SK-N-DZ (cell line): ENCODE measurements at places on chromosomes 16 and 17.
A peak's percentile ranks its signal among the peaks of the same experiment; 100 is the strongest.

DNA sequence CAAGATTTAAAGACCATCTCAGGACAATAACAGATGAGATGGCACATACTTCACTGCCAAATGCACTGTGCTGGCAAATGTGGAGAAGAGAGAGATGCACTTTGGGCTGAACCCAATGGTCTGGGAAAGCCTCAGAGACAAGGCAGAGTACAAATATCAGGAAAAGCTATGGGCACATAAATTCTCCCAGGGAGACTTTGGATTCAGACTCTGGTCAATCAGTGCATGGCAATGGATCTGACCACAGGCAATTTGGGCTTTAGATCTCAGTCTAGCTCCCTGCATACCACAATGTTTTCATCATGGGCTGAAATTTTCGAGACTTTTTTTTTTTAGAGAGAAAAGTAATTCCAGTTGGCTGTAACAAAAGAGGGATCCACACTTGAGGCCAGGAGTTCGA, 20.0 kb upstream of the XPO6 start:
- no peak for DNase-seq

DNA sequence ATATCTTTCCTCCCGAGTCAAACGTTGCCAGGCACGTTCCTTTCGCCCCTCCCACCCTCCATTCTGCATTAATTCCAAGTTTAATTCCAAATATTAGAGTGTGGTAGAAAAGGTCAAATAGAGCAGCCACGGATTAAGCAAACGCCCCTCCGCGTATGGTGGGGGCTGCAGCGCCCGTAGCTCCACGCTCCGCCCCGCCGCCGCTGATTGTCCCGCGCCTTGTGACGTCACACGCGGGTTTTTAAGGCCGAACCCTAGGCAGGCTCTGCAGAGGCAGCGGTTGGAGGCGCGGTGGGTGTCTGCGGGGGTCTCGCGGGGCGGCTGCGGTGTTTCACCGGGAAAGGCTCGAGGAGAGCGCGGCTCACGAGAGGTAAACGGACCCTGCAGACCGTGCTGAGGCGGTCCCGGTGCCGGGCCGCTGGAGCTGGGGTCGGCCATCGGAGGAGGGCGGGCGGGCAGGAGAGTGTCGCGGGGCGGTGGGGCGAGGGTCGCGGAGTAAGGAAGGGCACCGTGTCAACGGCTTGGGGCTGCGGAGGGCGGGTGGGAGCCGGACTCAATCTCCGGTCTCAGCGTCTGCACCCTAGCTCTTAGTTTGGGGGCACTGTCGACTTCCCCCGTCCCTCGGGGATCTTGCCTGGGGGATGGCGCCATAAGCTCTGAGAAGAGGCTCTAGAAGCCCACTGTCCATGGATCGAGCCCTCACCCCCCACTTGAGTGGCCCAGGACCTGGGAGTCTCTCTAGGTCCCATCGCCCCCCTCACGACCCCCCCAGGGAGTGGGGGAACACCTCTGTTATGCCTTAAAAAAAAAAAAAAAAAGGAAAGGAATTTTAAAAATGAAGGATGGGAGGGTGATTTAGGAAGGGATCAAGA, at the start of gene ARL4D:
TSS of gene ARL4D (plus strand) at position 270 of the 872 bp plus-strand sequence. CDS start 740 bp downstream, outside the sequence.
- DNase-seq, result peak; percentile 92

GRCh38 chr16:81616321-81617020, 162.6 kb upstream of the PLCG2 start:
- no peak for DNase-seq

DNA sequence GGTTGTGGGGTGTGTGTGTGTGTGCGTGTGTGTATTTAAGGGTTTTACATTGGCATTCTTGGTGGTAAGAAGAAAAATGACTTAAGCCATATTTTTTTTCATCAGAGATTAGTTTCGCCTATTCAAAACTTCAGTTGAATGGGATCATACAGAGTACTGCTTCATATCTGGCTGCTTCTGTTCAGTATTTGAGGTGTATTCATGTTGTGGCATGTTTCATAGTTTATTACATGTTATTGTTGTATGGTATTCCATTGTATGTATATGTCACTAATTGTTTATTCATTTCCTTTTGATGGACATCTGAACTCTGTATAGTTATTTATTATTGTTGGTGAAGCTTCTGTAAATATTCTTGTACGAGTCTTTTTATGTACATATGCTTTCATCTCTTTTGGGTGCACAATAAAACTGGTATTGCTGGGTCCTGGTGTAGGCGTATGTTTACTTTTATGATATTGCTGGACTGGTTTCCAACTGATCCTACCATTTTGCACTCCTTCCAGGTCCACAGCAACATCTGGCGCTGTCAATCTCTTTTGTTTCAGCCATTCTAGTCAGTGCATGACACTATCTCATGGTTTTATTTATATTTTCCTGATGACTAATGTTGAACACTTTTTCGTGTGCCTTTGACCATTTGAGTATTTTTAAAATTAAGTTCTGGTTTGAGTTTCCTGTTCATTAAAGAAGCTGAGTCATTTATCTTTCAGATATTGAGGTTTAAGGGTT, 77.4 kb upstream of the MAF start:
- no peak for DNase-seq

DNA sequence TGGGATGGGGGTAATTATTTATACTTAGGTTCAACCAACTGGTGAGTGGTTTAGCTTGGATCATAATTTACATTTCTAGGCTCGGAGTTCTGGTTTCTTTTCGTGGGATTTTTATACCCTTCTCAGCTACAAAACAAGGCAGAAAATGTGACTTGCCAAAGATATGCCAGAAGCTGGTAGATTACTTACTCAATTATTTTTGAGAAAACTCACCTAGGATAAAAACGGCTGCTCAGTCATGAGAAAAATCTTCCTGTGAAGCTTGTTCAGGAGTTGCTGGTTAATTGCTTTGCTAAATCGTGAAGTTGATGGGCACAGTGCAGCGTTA, 1.1 kb downstream of the NDEL1 start:
- no peak for DNase-seq

GRCh38 chr16:9607515-9608230, 516.2 kb downstream of the HAPSTR1 start:
- no peak for DNase-seq

DNA sequence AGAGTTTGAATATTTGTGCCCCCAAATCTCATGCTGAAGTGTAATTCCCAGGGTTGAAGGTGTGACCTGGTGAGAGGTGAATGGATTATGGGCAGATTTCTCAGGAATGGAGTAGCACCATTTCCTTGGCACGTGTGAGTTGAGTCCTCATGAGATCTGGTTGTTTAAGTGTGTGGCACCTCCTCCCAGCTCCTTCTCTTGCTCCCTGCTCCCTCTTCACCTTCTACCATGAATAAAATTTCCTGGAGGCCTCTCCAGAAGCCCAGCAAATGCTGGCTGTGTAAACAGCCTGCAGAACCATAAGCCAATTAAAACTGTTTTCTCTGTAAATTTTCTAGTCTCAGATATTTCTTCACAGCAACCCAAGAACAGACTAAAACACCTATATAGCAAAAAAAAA, 12.6 kb upstream of the APOH start:
- no peak for DNase-seq

- DNase-seq, result peak; percentile 41
These were observed 78.8 kb downstream of the WIPI1 start for GRCh38 chr17:68378268-68379176.

DNA sequence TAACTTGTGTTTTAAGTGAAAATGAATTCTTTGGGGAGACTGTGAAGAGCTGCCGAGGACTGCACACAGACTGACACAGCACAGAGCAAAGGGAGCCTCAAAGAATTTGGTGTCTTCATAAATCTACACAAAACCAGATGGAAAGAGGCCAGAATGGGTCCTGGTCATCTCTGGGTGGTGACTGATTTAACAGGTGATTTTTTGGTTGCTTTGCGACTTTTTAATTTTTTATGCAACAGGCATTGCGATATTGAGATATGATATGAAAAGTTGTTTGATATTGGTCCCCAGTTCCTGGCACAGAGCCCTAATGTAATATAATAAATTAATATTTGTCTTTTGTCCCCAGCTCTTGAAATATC, 12.6 kb upstream of the EIF1 start:
- DNase-seq, result no peak

- no peak for DNase-seq
These were observed 412 bp upstream of the ADGRG3 start for GRCh38 chr16:57667526-57668262.

- DNase-seq, result peak; percentile 60
These were observed 3.8 kb downstream of the ERCC4 start for GRCh38 chr16:13923703-13924298.

GRCh38 chr16:280991-281659, 734 bp downstream of the ARHGDIG start:
- no peak for DNase-seq

GRCh38 chr17:70144260-70144846, 25.0 kb upstream of the KCNJ2 start:
- peak; percentile 18 for DNase-seq

DNA sequence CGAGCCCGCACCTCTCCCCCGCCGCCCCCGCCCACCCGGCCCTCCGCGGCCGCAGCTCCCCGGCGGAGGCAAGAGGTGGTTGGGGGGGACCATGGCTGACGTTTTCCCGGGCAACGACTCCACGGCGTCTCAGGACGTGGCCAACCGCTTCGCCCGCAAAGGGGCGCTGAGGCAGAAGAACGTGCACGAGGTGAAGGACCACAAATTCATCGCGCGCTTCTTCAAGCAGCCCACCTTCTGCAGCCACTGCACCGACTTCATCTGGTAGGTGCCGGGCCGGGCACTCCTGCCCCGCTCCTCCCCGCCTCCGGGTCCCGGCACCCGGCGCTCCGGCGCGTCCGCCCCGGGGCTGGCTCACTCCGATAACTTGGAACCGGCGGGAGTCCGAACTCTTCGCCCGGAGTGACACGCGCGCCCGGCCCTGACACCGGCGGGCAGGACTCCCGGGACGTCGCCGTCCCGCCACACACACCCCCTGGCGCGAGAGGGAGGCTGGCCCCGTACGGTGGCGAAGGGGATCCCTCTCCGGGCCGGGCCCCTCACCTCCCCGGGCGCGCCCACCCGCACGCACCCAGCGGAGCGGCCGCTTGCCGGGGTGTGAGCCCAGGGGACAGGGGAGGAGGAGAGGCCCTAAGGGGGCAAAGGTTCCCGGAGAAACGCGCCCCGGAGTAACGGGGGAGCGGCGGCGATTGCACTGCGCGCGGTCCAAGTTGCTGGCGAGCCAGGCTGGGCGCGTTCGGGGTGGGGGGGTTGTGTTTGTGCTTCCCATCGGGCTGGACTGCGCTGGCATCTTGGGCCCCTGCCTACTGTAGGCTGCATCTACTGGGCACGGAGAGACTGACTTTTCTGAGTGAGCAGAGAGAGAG, 581 bp downstream of the PRKCA start:
- DNase-seq, result peak; percentile 74

GRCh38 chr16:78720416-78720815, 621.0 kb downstream of the WWOX start:
- no peak for DNase-seq

GRCh38 chr16:46859719-46860152, 24.4 kb upstream of the GPT2 start:
- DNase-seq, result no peak

DNA sequence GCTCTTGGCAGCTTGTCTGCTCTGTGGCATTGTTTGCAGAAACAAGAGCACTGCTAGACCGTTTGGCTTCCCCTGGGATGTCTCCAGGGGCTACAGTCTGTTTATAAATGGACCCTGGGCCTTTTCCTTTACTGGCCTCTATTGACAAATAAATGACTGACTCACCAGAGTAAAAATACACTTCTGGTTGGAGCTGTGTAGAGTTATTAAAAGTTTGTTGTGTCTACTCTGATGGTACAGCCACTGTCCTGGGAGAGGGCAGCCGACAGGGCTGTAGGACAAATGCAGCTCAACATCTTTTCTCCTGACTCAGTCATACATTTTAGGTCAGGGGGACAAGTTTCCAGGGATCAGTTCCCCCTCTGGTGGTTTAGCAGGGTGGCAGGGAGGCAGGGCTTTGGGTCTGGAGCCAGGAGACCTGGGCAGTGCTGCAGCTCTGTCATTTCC, 30.0 kb downstream of the FOXL1 start:
- DNase-seq, result no peak

DNA sequence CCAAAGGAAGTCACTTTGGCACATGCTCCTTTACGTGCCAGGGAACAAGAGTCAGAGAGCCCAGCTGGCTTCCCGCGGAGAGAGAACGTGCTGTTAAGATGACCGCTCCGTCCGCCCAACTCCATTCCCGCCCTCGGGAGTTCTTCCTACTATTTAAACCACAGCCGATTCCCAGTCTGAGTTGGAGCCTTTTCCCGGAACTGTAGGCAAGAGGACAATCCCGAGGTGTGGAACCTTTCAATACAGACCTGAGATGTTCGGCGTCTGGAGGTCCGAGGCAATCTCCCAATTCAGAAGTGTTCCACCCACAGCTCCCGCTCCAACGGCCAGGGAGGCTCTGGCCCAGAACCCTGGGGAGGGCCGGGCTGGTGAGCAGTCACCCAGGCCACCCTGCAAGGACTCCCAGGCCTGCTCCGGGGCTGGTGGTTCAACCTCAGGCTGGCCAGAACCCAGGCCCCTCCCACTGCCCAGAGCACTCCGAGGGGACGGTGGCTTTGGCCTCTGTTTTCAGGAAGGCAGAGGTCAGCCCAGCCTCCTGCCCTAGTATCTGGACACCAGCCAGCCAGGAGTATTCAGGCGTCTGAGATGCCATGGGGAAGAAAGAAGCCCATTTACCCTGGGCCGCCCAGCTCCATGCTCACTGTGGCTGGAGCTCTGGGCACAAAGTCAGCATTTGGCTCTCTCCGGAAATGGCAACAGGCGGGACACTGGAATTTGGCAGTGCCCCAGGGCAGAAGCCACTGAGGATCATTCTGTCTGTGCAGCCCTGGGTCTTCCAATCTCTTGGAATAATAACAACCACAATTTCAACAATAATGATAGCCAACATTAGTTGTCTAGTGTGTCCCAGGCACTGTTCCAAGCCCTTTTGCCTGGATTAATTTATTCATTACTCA, 21.4 kb downstream of the EMP2 start:
- DNase-seq, result no peak

DNA sequence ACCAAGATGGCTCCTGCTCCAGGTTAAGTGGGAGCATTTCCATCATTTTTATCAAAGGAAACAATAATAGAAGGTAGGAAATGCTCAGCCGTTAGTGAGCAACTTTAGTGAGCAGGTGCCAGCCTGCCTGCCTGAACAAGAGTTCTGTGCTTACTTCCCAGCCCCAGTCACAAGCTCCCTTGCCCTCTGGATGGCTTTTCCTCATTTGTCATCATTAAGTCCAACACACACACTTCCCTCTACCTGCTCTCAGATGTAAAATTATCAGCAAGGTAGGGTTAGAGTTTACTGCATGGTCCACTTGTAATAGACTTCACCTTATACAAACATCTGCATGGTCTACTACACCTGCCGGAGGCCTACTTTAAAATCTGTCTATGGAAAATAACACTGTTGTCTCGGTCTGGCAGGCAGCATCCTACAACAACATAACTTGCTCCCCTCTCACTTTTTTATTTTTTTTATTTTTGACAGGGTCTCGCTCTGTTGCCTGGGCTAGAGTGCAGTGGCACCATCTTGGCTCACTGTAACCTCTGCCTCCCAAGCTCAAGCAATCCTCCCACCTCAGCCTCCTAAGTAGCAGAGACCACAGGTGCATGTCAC, 12.7 kb downstream of the TEX2 start:
- DNase-seq, result no peak

- no peak for DNase-seq
These were observed 270.1 kb upstream of the TBX2 start for GRCh38 chr17:61129267-61130254.

GRCh38 chr16:89489898-89490438, 393 bp downstream of the ANKRD11 start:
- DNase-seq, result no peak

- DNase-seq, result no peak
These were observed 12.8 kb upstream of the CLEC18C start for GRCh38 chr16:70160821-70161220.
